Ovary (tissue), 10 donors: ENCODE measurements at places on chromosomes 3 and 15. TPM values are rescaled to one million over a fixed set of nuclear protein-coding genes. Genes with fewer than 3 reads are reported as not detected.

DNA sequence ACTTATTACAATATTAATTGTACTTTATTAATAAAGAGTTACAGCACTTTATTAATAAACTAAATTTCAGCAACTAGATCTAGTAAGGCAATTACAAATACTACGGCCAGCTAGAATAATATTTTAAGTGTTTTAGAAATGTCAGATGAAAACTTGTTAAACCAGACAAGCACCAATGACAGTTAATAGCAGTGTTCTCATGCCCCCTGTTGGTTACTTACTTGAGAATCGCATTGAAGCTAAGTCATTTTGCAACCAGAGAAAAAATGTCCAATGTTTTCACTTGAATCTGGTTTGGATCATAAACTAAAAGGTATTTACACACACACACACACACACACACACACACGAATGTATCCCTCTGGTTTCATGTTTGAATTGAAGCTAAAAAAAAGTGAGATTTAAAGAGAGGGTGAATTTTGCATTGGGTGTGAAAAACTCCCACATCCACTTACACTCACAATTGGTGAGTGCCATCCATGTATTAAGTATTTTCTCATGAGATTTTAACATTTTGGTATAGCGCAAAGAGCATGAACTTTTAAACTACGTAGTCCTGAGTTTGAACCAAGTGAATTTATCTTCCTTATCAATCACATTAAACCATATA is 347.7 kb downstream of the ZBBX start:
- no peak for DNase-seq

GRCh38 chr3:72312339-72312738 is 527.4 kb upstream of the PROK2 start:
- no peak for DNase-seq

DNA sequence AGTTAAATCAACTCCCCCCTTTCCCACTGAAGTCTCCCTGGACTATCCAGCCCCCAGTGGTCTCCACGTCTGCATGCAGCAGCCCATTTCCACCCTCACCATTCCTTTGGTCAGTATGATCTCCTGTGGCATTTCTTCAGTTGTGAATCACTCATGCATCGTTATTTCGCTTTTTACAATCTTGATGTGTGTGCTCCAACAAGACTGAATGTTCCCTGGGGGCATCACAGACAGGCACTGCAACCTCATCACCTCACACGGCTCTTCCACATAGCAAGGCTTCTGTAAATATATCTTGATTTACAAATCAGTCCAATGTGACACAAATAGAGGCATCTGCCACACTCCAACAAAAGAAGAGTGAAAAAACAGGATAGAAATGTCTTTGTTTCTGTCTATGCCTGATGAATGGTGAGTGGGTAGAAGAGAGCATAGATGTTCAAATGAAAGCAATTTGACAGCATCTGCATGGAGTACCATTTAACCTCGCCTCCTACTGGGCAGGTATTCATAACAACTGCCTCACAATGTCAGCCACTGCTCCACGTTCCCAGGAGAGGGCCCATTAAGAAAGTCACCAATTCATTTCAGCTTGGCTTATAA is 5.2 kb downstream of the HEG1 start:
- DNase-seq = no peak

GRCh38 chr3:177281292-177282118 is 84.2 kb upstream of the TBL1XR1 start:
- no peak for DNase-seq

ST3GAL6 gene
- total RNA-seq = 5.4 TPM

DNA sequence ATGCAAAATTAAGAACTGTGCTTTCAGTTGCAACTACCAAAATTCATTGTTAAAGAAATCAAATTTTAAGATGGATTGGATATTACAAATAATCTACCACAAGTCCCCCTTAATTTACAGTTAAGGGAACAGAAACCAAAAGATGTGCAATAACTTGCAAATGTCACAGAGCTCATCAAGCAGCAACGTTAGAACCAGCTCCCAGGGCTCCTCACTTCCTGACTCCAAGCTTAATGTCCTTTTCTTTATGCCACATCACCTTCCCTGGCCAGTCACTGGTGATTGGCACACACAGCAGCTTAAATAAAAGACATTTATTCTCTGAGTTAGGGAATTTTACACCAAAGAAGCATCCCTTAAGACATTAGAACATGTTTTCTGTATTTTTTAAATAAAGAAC is 159.7 kb downstream of the RSL24D1 start:
- no peak for DNase-seq

- no peak for DNase-seq
Observed at GRCh38 chr3:182487143-182487542, 306.2 kb upstream of the ATP11B start.

- no peak for DNase-seq
Observed at GRCh38 chr15:45371546-45371945, 6.8 kb downstream of the GATM start.

ITPKA gene
- 0.59 TPM for total RNA-seq

DNA sequence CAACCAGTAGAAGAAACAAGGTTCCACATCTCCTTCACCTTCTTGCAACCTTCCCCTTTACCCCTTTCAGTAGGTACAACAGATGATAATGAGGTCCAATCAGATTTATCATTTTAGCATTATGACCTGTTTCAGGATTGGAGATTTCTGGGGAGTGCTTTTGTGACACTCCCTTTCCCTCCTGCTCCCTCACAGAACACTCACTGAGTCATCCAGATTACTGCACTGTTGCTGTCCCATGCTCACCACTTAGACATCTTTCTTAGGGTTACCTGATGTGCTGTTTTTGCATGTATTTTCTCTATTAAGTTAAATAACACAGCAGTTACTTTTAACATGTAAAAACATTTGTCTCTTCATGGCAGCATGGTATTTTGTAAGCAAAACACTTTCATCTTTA is 118.5 kb downstream of the MFSD1 start:
- DNase-seq = no peak

- no peak for DNase-seq
Observed at GRCh38 chr3:15064299-15064834, 748 bp downstream of the MRPS25 start.

DNA sequence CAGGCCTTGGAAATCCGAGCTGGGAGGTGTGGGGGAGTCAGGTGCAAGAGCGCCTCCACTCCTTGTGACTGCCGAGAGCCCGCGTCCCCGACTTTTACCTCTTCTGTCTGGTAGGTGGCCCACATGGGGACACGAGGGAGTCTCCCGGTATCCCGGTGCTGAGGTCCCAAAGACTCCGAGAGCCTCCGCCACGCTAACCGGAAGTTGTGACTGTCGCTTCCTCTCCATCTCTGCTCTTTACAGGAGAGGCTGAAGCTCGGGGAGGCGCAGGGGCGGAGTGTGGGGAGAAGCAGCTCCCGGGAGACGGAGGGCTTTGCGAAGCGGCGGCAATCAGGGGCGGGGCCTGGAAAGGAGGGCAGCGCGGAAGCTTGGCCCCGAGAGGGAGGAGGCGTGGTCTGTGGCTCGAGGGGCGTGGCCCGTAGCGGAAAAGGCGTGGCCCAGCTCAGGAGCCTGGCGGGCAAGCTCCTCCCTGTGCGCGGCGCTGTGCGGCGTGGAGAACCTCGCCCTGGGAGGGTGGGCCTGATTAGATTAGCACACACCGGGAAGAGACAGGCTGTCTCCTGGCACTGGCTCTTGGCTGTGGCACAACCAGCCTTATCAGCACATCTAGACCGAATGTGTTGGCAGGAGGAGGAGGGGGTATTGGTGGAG is 143.9 kb downstream of the GABRB3 start:
- DNase-seq = peak; percentile 52

GRCh38 chr15:74482661-74483060 is 21.7 kb upstream of the UBL7 start:
- DNase-seq = no peak

DNA sequence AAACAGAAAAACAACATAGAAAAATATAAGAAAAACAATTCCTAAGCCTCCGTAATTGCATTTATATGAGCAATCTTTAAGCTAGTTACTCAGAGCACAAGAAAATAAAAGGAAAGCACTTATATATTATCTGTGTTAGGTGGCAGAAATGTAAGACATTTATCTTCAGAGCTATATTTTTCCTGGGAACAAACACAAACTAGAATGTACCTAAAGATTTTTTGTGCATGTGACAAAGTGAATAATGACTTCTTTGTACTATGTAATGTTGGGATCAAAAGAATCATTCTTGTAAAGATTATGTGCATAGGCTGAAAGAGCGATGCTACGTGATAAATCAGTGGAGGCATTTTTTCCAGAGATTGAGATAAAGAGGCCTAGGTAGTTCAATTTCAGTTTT is 111.3 kb upstream of the GMNC start:
- DNase-seq = no peak

FEZF2 gene
- not detected for total RNA-seq

MORC1 gene
- total RNA-seq = 0.52 TPM

LINGO1 gene
- total RNA-seq = 0.56 TPM

- no peak for DNase-seq
Observed at GRCh38 chr3:107765524-107765923, 242.8 kb downstream of the BBX start.

LEKR1 gene
- total RNA-seq = 1.5 TPM

DNA sequence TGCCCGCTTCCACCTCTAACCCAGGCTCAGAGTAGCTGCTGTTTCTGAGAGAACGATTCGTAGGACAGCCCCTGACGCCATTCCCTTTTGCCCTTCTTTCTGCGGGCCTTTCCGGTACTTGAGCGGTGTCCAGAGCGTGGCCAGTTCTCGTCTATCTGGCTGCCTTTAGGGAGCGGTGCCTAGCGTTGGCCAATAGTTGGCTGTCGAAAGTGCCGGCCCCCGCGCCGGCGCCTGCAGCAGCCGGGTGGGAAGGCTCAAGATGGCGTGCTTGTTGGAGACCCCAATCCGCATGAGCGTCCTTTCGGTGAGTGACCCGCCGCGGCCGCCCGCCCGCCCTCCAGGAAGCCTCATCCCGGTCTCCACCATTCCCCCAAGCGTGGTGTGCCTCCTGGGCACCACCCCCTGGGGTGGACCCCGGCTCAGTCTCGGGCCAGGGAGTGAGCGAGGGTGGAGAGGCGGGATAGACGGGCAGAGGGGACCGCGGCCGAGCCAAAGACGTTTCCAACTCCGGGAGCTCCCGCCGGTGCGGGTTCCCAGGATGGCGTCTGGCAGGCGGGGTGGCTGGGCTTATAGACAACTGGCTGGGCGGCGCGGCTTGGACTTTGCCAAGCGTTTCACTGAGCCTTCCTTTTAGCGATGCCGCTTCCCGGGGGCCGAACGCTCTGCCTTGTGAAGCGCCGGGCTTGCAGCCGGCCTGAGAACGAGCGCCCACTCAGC is at the start of gene ARMC8:
Gene ARMC8 (plus strand): TSS at position 6 of the 717 bp plus-strand sequence. CDS start 254 bp downstream, at position 260.
- DNase-seq = peak; percentile 71

LMCD1 gene
- total RNA-seq = 124 TPM

DNA sequence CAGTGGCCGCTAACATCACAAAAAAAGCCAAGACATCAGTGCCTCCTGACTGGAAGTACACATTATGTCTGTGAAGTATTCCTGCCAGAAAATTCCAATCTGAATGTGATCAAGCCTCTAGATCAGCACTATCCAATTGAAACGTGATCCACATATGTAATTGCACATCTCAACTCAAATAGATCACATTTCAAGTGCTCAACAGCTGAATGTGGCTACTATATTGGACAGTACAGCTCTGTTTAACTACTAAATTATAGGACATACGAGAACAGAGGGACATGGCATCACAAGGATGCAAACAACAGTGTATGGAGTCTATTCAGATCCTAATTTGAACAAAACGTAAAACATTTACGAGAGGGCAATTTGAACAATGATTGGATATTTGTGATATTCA is 542 bp upstream of the UBAP1L start:
- DNase-seq = no peak

- DNase-seq = no peak
Observed at GRCh38 chr3:123068601-123069381, 2.0 kb downstream of the PDIA5 start.

SLC28A1 gene
- total RNA-seq = not detected

DNA sequence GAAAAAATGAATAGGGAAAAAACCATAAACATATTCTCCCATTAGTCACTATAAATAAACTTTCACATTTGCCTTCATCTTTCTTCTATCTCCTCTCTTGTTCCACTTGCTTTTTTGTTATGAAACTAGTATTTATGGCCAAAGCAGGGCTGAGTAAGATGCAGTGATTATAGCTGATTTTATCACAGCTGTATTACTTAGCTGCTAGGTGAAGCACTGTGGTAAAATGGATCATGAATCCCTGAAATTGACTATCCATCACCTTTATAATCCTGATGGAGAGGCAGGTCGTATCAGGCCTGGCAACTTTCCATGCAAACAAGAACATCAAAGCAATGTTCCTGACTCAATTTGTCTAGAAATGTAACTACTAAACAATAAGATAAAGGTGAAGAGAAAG is 471.6 kb downstream of the TUSC7 start:
- no peak for DNase-seq

- no peak for DNase-seq
Observed at GRCh38 chr3:128942161-128942952, 51.5 kb downstream of the CFAP92 start.

DNA sequence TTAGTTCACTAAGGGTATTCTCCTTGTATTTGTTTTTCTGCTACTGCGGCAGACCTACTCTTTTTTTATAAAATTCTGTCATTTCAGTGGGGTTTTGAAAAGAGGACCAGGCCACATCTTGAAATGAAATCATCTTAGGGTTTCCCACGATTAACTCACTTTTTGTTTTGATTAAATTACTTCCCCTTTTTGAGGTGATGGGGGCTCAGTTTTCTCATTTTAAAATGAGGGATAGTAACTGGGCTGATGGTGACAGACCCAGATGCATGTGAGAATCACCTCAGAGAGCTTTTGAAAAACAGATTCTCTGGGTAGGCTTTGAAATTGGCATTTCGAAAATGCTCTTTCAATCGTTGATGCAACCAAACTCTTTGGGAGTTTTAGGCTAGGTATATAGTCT is 24.2 kb downstream of the UBE2Q2 start:
- no peak for DNase-seq

GRCh38 chr3:44584646-44585501 is at the start of gene ZNF660:
Gene ZNF660, plus strand, starts transcription at chr3:44584964. Its CDS starts 9,230 bp downstream, at chr3:44594194.
- peak; percentile 74 for DNase-seq

DNA sequence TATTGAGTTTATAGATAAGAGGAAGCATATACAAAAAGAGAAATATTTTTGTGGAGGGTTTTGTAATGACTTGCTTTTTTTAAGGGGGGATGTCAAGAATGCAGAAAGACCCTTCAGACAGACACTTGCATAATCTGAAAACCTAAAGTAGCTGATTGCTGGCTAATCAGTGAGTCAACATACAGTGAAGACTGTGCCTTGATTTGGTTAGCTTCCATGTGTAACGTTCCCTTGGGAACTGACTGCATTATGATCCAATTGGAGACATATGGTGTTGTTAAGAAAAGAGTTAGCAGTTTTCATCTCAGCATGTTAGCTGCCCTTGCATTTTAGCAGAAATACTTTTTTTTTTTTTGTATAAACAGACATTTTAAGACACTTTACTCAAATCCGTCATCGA is 483.2 kb downstream of the RBMS3 start:
- DNase-seq = no peak

GRCh38 chr3:88758676-88759075 is 348.7 kb upstream of the EPHA3 start:
- DNase-seq = no peak

DNA sequence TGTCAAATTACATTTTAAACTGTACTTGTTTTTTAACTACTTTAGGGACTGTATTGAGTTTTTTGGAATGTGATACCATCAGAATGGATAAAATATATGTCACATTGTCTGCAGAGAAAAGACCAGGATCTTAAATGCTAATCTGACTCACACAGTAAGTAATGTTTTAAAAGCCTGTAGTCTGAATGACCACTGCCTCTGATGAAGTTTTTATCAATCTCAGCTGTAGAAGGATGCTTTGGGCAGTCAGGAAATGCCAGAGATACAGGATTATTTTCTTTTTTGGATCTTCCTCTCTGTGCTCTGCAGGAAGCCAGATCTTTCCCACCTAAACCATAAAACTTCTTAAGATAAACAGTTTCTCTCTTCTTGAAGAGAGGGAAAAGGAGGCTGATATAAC is 73.1 kb upstream of the PRTG start:
- DNase-seq = no peak

ROPN1 gene
- not detected for total RNA-seq
